Progenitor cell of endocrine pancreas (in vitro differentiated cells): ENCODE measurements at places on chromosomes 6 and 20. TPM values are rescaled to one million over a fixed set of nuclear protein-coding genes. Genes with fewer than 3 reads are reported as not detected.
A peak's percentile ranks its signal among the peaks of the same experiment; 100 is the strongest.

The RAD21L1 gene
- not detected in 2 replicates for total RNA-seq

The SPAG4 gene
- 1.1 and 2.5 TPM in 2 replicates for total RNA-seq

The SPINT3 gene
- total RNA-seq = not detected in 2 replicates

The PNLDC1 gene
- total RNA-seq = not detected in 2 replicates

GRCh38 chr6:33981421-33981820 is 164.5 kb downstream of the GRM4 start:
- H3K27ac ChIP-seq = no peak overlapping the region
- DNase-seq = no peak
- H3K36me3 ChIP-seq = peaks cover under 1% of the 10 kb centered on the region

GRCh38 chr6:159988983-159989454 is 20.1 kb downstream of the IGF2R start:
- H3K27me3 ChIP-seq = no peaks in the 10 kb centered on the region
- no peak overlapping the region for H3K4me3 ChIP-seq
- H3K36me3 ChIP-seq = peaks cover 22% of the 10 kb centered on the region
- DNase-seq = no peak
- peaks cover 13% of the 10 kb centered on the region for H3K4me1 ChIP-seq
- H3K27ac ChIP-seq = no peak overlapping the region

- no peaks in the 10 kb centered on the region for H3K36me3 ChIP-seq
- peak overlapping the region; percentile 35 for H3K4me3 ChIP-seq
- H3K4me1 ChIP-seq = peaks cover 44% of the 10 kb centered on the region
- peaks cover 4% of the 10 kb centered on the region for H3K27me3 ChIP-seq
- no peak for DNase-seq
Measured at GRCh38 chr20:17709361-17710293, 9.9 kb downstream of the BANF2 start.

DNA sequence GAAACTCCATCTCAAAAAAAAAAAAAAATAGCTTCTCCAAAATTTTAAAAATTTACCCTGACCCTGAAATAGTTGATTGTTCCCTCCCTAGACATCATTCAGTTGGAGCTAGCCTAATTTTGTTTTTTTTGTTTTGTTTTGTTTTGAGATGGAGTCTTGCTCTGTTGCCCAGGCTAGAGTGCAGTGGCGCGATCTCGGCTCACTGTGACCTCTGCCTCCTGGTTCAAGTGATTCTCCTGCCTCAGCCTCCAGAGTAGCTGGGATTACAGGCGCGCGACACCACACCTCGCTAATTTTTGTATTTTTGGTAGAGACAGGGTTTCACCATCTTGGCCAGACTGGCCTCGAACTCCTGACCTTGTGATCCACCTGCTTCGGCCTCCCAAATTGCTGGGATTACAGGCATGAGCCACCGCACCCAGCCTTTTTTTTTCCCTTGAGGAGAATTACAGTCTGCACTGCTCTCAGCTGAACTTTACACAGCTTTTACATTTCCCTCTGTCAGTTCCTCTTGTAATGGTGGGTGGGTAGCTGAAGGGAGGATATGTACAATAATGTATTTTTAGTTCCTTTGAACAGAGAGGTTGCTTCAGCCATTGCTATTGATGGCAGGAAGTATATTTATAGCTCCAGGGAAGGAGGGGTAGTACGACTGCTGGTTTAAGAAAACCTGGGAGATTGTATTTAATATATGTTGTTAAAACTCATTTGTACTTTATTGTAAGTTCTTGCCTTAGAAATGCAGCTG is 27.7 kb downstream of the PTPRA start:
- no peaks in the 10 kb centered on the region for H3K27me3 ChIP-seq
- H3K4me1 ChIP-seq = no peaks in the 10 kb centered on the region
- peak overlapping the region; percentile 31 for H3K27ac ChIP-seq
- H3K4me3 ChIP-seq = no peak overlapping the region
- no peak for DNase-seq

DNA sequence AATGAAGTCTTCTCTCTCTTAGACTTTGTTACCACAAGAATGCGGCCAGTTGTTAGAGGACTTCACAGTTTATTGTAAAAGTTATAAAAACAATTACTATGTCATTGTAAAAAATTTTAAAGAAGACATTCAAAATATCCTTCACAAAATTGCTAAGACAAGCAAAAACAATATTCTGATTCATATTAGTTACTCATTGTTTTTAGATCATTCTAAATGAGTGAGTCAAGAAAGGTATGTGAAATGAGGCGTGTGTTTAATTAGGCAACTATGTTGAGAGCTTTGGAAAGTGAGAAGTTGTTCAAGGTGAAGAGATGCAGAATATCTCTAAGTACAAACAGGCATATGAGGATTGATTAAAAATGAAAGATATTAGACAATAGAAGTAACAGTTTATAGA is 875.3 kb downstream of the EYS start:
- H3K36me3 ChIP-seq = no peaks in the 10 kb centered on the region
- H3K27ac ChIP-seq = no peak overlapping the region
- no peak for DNase-seq
